GM12892 (cell line): ENCODE measurements at places on chromosomes 12 and 14.

- DNase-seq: no peak
Observed at GRCh38 chr12:103824845-103825244, 16.2 kb downstream of the NT5DC3 start.

GRCh38 chr12:105214670-105215375 lies 21.2 kb downstream of the APPL2 start:
- no peak for DNase-seq

DNA sequence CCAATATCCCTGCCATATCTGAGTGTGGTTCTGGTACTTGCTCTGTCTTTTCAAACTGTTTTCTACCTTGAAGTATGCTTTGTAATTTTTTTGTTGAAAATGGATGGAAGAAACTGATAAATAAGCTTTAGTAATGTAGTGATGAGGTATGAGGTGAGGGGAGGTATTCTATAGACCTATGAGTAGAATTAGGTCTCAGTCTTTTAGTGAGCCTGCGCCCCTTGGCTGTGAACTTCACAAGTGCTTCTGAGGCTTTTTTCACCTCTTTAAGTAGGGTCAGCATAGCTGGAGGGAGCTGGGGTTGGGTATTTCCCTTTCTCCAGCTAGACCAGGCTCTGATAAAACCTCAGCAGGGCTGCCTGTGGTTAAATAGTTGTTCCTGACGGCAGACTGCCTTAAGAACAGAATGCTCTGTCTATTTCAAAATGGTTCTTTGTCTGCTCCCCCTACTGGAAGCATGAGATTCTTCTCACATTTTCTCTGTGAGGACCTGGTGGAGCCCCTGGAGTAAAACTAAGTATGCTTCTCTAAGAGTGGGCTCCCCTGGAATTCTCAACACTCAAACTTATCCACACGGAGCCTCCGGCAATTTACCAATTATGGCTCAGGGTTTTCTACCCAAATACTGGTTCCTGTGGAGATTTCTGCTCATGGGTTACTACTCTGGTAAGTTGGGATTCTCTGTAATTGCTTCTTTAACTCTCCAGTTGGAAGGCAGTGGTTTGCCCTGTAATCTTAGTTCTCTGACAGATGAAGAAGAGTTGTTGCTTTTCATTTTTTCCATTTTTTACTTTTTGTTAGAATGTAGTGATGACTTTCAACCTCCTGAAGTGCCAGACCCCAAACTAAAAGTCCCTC lies 13.1 kb downstream of the KRT5 start:
- DNase-seq: no peak

- no peak for DNase-seq
Observed at GRCh38 chr14:92866181-92866752, 56.7 kb upstream of the CHGA start.

DNA sequence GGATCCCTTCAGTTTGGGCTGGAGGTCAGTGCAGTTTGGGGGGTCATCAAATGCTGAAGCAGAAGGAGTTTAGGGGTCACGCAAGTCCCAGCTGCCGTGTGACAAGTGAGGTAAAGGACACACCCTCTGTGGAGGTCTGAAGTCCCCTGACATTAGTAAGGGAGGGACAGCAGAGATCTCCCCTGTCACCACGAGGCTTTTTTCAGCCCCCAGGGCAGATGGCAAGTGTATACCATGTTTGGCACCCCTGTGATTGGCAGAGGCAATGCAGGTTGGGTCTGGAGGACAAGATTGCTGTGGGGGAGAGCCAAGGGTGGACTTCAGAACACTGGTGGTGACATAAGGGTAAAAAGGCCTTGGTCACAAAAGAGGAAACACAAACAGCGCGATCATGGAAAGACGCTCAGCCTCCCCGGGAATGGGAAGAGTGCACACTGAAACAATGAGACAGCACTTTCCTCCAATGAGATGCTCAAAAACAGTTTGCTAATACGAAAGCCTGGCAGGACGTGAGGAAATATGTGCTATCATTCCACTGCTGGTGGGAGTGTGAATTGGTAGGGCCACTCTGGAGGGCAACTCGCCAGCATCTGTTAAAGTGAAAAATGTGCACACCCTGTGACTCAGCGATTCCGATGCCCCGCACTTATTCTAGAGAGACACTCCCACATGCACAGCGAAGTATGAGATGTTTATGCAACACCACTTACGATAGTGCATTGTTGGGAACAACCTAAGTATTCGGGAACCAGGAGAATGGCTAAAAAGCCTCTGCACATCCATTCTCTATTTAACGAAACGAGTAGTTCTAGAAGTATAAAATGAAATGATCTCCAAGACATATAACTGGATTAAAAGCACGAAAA lies 14.4 kb upstream of the CD27 start:
- no peak for DNase-seq

DNA sequence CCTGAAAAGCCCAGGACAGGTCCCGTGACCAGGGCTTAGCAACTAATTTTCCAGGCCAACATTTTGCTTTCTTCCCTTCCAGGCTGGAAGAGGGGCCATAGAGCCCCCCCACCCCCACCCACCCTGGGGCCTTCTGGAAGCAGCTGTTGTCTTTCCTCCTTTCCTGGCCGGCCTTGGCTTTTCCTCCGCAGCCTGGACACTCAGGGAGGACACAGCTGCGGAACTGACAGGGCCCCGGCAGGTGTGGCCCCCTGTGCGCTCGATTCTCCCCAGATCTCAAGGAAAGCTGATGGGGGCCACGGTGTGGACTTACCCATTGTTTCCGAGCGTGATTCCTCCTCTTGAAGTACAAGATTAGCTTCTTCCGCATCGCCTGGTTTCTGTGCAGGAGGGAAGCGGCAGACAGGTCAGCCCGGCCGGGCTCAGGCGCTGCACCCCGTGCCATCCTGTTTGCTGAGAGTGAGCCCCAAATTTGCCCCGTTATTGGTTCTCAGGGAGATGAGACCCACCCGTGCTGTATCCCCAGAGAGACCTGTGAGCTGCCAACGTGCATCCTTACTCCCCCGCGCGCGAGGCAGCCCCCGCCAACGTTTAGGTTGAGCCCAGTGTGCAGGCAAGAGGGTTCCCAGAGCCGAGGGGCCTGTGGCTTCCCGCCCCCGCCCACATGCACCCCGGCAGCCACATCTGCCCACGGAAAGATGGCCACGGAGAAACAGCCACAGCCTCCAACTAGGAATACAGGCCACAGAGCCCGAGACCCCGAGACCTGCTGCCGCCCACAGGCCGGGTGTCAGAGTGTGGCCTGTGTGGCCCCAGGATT lies 129.6 kb downstream of the NCOR2 start:
- no peak for DNase-seq

DNA sequence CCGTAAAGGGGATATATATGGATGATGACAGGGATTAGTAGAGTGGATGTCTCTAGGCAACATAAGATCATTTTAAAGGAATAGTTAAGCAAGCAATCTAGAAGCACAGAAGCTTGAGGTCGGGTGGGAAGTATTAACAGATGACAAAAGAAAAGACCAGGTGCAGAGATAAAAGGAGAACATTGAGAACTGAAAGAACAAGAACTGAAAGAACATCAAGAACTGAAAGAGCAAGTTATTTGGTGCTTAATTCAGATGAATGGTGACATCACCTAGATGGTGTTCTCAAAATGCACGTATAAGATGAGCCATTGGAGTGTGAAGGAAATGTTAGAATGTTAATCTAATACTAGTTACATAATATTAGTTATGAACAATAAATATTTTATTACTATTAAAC lies 224.0 kb upstream of the PDE3A start:
- no peak for DNase-seq

DNA sequence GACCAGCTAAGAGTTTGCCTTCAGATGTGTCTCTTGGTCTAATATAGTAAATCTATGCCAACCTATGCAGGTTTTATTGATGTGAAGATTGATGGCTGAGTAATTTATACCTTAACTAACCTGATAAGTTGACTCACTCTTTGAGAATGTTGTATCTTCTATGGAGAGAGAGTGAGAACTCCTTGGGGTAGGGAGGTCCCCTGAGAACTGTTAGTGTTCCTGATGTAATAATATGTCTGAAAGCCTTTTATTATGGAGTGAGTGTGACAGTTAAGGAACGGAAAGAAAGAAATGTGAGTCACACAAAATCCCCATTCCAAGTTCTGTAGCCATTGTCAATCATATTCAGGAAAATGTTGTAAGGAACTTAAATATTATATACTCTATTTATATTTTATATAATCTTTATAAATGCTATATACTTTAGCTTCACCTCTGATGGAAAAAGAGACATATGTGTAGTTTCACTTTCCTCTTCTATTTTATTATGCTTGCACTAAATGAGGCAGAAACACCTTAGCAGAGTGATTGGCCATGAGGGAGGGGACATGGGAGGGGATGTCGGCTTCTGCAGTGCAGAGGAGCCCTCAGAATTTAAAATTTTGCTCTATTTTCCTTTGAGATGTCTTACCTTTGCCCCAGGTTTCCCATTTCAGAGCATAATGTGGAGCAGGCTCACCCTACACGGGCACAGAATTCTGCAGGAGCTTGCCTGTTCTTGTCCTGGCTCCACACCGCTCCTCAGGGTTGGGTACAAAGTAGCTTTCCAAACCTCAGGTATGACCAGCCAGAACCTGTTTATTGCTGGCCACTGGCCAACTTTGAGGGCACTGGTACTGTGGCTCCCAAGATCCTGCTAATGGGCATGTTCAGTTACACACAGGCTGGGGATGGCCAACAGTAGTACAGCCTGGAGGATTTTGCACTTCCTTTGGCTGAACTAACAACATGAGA lies 57.7 kb downstream of the ARF6 start:
- DNase-seq: no peak

- no peak for DNase-seq
Observed at GRCh38 chr12:20370014-20370386, 1.7 kb downstream of the PDE3A start.

GRCh38 chr12:7433276-7433822 lies 10.6 kb downstream of the CD163L1 start:
- DNase-seq: no peak

DNA sequence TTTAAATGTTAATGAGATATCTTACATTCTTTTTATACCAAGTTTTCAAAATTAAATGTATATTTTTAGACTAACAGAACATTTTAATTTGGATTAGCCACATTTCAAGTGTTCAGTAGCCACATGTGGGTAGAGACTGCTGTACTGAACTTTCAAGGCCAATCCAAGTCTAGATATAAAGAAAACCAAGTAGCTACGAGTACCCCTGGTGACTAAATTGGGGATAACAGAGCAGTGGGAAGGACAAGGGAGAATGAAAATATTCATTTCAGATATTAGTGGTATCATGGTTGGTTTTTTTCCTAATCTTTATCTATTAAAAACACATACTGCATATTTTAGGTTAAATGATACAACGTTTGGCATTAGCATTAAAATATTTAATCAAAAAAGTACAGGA lies 69.4 kb upstream of the RHOJ start:
- DNase-seq: no peak

DNA sequence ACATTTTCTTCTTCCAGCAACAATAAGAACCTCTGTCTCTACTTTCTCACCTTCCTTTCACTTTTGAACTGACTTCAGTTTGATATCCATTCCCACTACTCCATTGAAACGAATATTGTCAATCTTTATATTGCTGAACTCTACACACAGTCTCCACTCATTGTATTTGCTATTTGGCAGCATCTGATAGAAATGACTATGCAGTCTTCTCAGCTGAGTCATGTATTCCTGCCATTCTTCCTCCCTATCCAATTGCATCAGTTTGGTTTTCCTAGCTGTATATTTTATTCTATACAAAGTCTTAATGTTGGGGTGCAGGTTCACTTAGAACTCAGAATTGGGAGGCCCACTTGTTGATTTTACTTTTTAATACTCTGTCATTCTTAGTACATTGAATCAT lies 107.5 kb upstream of the CPNE8 start:
- no peak for DNase-seq

DNA sequence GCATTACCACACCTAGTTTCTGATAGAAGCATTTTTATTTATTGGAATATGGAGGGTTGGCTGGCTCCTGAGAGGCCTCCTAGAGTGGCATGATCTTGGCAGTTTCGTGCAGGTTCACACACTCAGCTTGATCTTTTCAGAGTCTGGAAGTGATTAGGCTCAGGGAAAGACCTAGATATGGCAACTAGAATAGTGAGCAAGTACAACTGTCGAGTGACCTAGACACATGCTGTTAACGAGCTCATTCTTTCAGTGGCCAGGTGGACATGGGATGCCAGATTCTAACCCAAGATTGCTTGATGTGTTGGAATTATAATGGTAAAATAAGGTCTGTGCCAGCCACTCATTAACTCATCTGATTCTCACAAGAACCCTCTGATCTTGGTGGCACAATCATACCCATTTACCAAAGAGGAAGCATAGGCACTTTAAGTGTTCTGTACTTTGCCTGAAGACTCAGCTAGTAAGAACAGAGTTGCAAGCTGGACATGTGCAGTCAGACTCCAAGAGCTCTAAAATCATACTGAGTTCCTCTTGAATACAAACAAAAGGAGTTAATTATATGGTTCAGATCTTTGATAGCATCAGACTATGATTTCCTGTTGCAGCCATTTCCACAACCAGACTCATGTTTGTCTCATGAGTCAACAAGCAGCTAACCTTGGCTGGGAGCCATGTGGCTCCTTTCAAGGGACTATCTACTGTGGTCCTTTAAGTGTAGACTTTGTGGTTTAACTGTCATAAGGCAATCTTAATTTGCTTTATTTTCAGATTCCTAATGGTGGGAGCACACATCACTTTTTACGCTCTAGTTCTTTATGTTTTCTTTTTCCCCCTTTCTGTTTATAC lies 144.2 kb downstream of the PLEKHA5 start:
- no peak for DNase-seq

GRCh38 chr14:76261371-76261811 lies 109.7 kb downstream of the GPATCH2L start:
- DNase-seq: no peak

- DNase-seq: no peak
Observed at GRCh38 chr12:53466640-53467039, 14.7 kb downstream of the PCBP2 start.

DNA sequence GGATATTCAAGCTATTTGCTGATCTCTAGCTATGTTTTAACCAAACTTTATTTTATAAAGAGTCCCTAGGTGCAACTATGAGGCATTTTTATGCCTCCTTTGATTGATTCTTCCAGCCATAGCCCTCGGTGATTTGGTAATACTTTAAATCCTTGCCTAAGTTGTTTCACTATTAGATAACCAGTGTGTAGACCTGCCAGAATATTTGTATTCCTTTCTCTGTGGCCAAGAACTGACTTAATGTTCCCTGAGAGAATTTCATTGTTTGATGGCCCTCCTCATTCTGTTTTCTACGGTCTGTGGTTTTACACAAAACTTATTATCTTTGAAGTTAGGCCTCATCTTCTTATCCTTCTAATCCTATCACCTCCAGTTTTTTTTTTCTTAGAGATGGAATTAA lies 109.7 kb upstream of the MDGA2 start:
- no peak for DNase-seq
